ENCODE measurements at places on chromosomes 5 and 9.

DNA sequence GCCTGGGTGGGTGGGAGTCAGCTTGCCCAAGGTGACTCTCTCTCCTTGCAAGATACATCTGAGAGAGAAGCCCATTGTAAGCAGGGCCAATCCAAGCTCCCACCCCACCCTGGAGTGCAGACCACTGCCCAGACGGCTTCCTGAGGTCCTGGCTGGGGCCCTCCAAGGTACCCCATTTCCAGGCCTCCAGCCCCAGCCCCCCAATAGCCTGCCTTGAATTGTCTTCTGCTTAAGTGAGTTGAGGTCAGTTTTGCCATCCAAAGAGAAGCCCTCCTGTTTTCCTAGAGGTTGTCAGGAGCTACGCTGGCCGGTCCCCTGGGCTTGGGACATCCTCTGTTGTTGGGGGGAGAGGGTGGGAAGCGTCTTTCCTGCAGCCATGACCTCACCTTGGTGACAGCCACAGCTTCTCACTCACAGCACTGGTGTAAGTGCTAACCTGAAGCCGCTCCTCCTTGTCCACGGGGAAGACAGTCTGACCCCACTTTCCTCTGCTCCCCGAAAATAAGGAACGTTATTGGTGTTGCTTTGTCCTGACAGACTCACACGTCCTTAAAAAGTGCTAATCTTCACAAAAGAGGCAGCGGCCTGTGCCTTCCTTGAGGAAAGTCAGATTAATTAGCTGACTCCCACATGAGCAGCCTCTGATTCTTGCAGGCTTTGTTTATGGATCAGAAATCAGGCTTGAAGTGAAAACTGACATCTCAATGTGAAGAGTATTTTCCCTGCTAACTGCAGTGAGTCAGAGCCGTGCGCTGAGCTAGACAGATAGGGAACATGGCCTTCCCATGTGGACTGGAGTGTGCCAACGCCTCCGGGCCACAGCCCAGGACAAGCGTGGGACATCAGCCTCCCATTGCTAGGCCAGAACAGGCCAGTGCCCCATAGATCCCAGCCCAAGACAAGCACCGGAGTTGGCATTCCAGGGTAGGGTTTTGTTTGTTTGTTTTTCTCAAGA is 52.3 kb downstream of the ADAMTS2 start:
- DNase-seq: peak; percentile 22

DNA sequence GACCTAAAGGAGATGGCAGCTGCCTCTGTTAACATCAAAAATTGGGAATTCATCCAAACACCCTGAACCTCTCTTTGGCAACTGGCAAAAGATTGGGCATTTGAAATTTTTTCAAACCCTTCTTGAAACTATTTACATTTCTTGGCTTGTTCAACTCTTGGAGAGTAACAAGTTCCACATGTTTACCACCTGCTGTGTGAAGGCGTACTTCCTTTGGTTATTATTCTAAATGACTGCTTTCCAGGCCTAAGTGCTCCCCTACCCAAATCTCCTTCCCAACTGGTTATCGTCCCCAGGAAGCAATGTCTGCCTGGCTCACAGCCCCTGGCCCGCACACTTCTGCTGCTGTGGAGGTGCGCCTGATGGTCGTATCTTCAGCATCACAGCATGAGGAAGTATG is 422.7 kb downstream of the DMAC1 start:
- no peak for DNase-seq

DNA sequence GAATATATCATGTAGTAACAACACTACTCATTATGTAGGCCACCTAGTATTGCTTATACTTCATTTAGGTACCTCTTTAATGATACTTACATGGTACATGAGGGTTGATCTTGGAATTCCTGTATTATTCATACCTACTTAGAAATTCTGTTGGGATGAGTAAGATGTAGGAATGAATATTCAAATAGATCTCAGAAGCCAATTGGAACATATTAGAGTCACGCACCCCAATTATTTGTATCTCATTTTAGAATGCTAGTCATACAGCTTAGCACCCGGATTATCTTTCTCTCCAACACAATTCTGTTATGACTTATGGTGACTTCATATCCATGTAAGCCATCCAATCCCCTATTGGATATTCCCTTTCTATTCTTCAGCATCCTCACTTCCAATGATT is 106.7 kb upstream of the SH3GL2 start:
- DNase-seq: no peak

DNA sequence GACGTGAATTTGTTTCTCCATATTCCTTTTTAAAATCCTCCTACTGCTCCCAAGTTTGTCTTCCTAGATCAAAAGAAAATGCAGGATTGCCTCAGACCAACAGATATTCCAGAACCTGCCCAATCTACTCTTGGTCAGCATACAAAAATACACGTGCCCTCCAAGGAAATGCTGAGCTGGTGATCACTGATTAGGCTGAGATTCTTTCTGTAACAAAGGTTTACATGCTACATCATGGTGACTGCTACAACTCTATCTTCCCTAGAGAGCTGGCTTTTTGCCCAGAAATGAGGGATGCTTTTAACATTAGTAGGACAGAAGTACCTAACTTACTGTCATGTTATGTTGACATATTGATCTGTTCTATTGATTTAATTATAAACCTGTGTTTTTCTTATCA is 35.5 kb downstream of the OR2Y1 start:
- no peak for DNase-seq

DNA sequence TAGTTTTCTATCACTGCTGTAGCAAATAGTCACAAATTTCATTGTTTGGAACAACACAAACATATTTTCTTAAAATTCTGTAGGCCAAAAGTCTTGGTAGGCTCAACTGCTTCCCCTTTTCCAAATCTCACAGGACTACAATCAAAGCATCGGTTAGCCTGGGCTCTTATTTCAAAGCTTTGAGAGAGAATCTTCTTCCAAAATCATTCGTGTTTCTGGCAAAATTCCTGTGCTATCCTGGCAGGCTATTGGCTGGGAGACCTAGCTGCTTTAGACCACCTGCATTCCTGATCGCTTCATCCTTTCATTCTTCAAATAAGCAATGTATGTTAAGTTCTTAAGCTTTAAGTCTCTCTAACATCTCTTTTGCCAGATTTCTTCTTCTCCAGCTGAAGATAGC is 629.8 kb upstream of the CDH18 start:
- no peak for DNase-seq

DNA sequence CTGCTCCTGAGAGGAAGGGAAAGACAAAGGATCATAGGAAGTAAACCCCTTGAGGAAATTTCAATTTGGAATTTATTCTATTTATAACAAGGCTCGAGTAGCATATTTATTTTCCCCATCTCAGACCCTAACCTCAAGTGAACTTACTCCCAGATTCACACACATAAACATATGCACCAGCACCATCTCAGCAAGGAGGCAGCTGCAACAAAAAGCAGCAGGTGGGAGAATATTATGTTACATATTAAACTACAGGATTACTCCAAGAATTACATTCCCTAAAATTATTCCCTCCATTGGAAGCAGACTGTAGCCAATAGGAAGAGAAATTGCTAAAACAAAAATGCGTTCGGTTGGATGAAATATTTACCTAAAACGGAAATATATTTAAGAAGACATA is 108.4 kb upstream of the PRSS3 start:
- DNase-seq: no peak

DNA sequence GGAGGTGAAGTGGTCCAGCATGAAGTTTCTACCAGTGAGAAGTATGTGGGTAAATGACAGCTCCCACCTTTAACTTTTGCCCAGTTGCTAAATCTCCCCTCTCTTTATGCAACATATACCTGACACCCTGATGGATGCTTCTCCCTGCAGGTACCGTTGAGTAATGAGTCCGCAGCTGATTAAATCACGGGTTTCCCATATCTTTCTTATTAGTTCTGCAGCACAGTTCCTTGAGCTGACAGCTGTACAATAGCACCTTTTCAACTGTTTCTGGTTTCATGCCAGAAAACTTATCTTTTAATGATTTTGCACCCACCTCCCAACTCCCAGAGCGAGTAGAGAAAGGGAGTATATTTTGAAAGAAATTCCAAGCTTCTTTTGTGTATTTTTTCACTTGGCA is 161.0 kb upstream of the TUT7 start:
- DNase-seq: no peak

DNA sequence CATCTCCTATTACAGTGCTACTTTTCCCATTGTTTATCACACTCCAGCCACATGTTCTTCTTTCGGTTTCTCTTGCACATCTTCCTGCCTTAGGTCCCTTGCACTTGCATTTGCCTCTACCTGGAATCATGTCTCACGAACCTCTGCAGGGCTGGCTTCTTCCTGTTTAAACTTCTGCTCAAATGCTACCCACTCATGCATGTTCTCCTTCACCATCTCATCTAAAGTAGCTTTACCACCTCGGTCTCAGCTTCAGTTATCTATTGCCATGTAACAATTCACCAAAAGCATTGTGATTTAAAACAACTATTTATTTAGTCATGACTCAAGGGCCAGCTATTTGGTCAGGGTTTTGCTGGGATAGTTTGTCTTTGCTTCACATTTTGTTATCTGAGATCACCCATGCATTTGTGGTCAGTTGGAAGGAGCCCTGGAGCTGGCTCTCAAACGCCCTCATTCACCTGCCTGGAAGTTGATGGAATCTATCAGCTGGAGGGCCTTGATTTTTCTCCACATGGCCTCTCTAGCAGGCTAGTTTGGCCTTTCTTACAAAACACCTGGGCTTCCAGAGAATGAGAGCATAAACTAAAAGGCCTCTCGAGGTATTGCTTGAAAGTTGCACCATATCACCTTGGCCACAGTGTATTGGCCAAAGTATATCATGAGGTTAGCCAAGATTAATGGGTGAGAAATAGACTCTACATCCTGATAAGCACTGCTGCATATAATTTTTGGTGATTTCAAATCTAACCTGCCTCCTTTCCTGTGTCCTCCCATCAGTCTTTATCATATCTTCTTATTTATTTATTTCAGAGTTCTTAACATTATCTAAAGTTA is 21.4 kb downstream of the SPINK1 start:
- DNase-seq: no peak

GRCh38 chr5:132136906-132137305 is 63.3 kb downstream of the CSF2 start:
- DNase-seq: no peak

- no peak for DNase-seq
These were observed 9.9 kb upstream of the CD180 start for GRCh38 chr5:67206461-67206860.

GRCh38 chr9:127706836-127707241 is at the start of gene CFAP157:
CFAP157 (plus strand) TSS chr9:127706988; CDS start chr9:127707032, 44 bp downstream.
- no peak for DNase-seq

GRCh38 chr9:129318121-129319075 is 140.3 kb upstream of the IER5L start:
- no peak for DNase-seq

DNA sequence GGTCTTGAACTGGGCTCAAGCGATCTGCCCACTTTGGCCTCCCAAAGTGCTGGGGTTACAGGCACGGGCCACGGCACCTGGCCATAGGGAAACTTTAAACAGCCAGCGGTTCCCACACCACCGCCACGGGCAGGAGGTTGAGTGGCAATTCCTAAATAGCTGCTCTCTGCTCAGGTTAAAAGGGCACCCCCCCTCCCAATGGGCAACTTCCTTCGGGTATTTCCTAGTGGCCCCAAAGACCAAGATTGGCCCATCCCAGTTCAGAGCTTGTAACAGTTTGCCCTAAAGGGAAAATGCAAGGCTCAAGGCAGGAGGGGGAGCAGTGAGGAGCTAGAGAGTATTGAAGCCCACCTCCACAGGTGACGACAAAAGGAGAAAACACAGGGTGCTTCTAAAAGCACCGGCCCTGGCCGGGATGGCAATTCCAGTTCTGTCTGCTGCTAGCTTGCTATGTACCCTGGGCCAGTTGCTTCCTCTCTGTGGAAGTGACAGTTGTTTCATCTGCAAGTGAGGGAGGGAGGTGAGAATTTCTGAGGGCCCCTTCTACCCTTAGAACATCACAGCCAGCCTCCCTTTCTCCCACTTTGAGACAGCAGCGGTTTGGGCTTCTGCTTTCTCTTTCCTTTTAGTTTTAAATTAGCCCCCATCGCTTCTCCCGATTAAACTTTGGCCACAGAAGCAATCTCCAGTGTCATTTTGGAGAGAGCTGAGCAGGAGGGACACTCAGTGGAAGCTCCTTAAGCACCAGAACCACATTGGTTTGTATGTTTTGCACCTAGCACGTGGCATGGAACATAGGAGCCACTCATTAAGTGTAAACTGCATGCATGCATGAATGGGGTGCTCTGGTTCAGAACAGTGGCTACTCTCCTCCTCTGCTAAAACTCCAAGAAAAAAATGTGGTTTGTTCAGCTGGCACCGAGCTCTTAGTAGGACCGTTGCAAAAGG is 17.3 kb upstream of the TNIP1 start:
- no peak for DNase-seq

- DNase-seq: no peak
These were observed 74.0 kb upstream of the MEF2C start for GRCh38 chr5:88957013-88957412.

GRCh38 chr5:142608081-142608480 is 77.8 kb downstream of the FGF1 start:
- no peak for DNase-seq

- no peak for DNase-seq
These were observed 330.8 kb downstream of the DIRAS2 start for GRCh38 chr9:90311811-90312210.

GRCh38 chr5:58752104-58752503 is 169.2 kb downstream of the RAB3C start:
- DNase-seq: no peak

- peak; percentile 40 for DNase-seq
These were observed 148.3 kb upstream of the GHR start for GRCh38 chr5:42274913-42275312.

DNA sequence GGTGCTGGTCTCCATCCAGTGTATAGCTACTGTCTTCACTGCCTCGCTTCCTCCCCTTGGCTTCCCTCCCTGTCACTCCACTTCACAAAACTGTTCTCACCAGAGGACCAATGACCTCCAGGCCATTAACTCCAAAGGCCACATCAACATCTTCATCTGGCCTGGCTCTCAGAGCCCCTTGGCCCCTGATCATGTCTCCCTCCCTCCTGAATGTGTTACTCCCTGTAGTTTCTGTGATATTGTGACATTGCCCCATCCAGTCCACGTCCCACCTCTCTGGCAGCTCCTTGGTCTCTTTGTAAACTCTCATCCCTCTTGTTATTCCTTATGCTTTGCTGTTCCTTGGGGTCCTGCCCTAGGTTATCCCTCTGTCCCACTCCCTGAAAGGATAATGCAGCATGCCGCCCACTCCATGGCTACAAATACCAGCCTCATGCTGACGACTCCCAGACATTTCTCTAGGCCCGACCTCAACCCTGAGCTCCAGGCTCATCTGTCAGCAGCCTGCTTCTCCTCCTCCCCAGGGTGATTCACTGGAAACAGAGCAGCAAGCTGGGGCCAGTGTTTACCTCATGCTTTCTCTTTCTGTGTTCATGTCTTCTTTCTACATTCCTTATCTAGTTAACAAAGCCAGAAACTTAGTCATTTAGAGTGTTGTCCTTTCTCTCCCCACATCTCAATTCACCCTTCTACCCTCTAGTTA is 312.2 kb downstream of the SPOCK1 start:
- no peak for DNase-seq

DNA sequence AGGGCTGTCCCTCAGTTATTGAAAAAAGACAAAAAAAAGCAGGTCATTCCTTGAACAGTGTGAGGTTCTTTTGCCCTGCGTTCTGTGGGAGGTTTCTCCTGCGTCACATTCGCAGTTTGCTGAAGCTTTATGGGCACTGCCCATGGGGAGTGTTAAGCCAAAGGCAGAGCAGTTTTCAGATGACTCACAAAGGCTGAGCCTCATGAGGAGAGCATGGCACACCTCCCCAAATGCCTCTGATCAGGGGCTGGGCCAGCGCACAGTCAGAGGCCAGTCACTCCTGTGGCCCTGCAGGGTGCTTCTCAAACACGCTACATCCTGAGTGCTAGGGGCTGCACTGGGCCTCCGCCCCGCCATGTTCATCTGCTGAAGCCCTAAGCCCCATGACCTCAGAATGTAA is 38.4 kb downstream of the IRX1 start:
- DNase-seq: no peak

- no peak for DNase-seq
These were observed 1.0 kb upstream of the RAPGEF1 start for GRCh38 chr9:131740898-131741297.

Data from left hindlimb (tissue), 1 donor.